ENCODE measurements at places on chromosomes 13 and 19. TPM values are rescaled to one million over a fixed set of nuclear protein-coding genes. Genes with fewer than 3 reads are reported as not detected.

The LHB gene
- not detected for total RNA-seq

The NCCRP1 gene
- total RNA-seq: not detected

The GIPR gene
- total RNA-seq: 0.45 TPM

DNA sequence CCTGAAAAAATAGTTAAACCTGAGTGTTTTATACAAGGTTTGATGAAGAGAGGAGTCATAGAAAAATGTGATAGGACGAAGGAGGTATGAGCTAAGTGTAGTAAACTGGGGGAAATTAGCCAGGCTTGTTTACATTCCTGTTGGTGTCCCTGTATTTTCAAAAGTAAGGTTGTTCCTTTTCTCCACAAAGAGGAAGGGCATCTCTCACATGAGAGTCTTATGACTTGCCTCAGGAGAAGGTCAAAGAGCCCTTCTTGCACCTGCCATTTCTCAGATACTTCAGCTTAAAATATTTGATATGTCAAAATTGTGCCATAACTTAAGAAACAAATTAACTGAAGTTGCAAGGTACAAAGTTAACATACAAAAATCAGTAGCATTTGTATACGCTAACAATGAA, 3.6 kb upstream of the N4BP2L2 start:
- no peaks in the 10 kb centered on the region for H3K36me3 ChIP-seq
- H3K27ac ChIP-seq: no peak overlapping the region
- H3K4me1 ChIP-seq: peaks cover 3% of the 10 kb centered on the region
- H3K4me3 ChIP-seq: no peak overlapping the region
- no peaks in the 10 kb centered on the region for H3K27me3 ChIP-seq
- no peak for DNase-seq

DNA sequence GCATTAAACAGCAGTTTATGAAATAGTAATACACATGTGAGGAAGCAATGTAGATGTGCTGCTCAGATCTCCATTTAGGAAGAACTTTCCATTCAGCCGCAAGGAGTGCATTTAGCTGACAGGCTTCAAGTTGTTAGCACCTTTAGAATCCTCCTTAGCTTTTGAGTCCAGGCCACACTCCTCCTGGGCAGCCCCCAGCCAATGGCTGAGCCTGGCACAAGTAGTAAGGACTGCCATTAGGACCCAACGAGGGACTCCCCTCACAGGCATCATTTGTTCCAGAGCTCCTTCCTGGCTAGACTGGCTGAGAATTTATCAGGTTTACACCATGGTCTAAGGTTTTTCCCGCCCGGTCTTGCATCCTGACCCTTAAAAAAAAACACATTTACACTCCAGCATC, 201.4 kb downstream of the DIAPH3 start:
- no peak overlapping the region for H3K27ac ChIP-seq
- H3K27me3 ChIP-seq: no peaks in the 10 kb centered on the region

DNA sequence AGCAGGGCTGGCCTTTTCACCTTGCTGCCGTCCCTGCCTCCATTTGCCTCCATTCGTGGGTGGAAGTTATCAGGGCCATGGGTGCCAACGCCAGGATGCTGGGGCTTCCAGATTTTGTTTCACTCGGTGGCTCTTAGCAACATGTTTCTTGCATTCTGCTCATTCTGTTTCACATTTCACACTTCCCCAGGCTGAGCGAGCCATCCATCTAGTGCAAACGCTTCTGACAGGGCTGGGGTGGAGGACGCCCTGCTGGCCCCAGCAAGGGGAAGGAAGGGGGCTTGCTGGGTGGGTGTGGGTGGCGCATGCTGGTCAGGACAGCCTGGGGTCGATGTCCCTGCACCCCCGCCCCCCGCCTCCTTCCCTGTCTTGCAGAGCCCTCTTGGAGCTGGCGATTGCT, 165.2 kb downstream of the URI1 start:
- no peaks in the 10 kb centered on the region for H3K4me1 ChIP-seq
- H3K4me3 ChIP-seq: no peak overlapping the region
- no peaks in the 10 kb centered on the region for H3K36me3 ChIP-seq
- no peak overlapping the region for H3K27ac ChIP-seq
- no peaks in the 10 kb centered on the region for H3K27me3 ChIP-seq

The ZNF350 gene
- total RNA-seq: 17.7 TPM

The ACER1 gene
- not detected for total RNA-seq

DNA sequence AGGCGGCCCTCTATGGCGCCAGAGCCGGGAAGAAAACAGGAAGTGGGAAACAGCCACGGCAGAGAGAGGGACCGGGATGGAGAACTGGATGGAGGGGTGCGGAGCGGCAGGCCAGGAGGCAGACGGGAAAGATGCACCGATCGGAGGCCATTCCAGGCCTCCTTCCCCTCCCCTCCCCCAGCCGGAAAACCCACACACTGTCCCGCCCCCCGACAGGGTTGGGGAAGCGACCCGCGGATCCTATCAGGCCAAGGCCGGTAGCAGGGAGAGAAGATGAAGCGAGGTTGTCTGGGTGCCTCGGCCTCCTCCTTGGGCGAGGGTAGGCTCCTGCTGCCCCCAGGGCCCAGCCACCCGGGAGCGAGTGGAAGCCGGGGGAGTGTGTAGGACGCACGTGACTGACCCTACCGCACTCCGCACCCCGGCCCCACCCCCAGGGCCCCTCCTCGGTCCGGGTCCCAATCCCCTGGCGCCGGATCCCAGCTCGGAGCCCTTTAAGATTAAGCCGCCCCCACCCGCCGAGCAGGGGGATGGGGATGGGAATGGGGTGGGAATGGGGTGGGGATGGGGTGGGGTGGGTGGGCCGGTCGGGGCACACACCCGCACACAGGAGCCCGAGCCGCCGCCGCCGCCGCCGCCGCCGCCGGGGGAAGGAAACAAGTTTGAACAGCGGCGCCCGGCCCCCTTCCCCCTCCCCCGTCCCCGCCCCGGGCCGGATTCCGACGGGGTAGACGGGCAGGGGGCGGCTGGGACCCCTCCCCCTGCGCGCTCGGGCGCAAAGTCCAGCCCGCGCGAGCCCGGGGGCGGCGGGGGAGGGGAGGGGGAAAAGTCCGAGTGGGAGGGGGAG, 1.5 kb downstream of the ERF start:
- no peaks in the 10 kb centered on the region for H3K4me1 ChIP-seq
- H3K36me3 ChIP-seq: no peaks in the 10 kb centered on the region
- peak overlapping the region; percentile 99 for H3K4me3 ChIP-seq
- peak; percentile 90 for DNase-seq
- peaks cover 2% of the 10 kb centered on the region for H3K27me3 ChIP-seq
- peak overlapping the region; percentile 79 for H3K27ac ChIP-seq

DNA sequence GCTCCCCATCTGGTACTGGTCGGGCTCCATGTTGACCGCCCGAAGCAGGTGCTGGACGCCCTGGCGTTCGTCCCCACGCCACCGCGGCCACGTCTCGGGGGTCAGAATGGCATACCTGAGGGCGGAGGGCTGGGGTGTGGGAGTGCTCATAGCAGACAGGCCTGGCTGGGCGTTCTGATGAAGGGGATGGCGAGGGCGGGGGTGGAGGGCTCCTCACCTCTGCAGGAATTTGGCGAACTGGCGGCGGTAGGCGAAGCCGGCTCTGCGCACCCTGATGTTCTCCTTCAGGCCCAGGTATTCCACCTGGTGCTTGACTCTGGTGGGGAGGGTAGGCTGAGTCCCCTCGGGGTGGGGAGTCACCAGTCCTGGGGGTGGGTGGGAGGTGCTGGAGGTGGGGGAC, 22.3 kb upstream of the ZNF414 start:
- H3K4me1 ChIP-seq: no peaks in the 10 kb centered on the region
- H3K27ac ChIP-seq: no peak overlapping the region
- no peaks in the 10 kb centered on the region for H3K36me3 ChIP-seq
- H3K4me3 ChIP-seq: no peak overlapping the region

The MYH14 gene
- 5.9 TPM for total RNA-seq

- H3K27me3 ChIP-seq: no peaks in the 10 kb centered on the region
- no peaks in the 10 kb centered on the region for H3K4me1 ChIP-seq
- DNase-seq: peak; percentile 97
- peak overlapping the region; percentile 51 for H3K4me3 ChIP-seq
- no peaks in the 10 kb centered on the region for H3K36me3 ChIP-seq
These were observed 12.8 kb upstream of the ZNF682 start for GRCh38 chr19:20051841-20052768.

The VAV1 gene
- total RNA-seq: 20.1 TPM

The TLE6 gene
- total RNA-seq: 0.65 TPM

DNA sequence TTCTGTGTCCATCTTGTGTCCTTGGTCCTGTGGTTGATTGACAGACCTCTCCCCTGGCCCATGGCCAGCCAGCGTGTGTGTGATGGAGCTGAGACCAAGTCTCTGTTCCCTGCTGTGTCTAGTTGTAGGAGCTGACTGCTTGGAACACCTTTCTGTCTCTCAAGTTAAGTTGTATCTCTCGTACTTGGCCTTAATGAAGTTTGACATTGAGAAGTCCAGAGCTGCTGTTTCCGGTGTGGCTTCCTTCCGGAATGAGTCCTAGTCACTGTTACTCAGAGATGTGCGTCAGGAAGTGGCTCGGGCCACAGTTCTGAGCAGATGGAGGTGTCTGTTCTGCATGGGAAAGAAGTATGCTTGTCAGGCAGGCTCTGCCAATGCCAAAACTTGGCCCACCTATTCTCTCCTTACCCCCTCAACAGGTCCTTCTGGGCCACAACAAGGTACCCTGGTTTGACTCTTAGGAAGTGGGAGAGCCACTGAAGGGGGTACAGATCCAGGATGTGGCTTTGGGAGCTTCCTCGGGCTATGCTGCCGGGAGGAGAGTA, 54.3 kb downstream of the GATAD2A start:
- no peak overlapping the region for H3K4me3 ChIP-seq
- no peaks in the 10 kb centered on the region for H3K4me1 ChIP-seq
- H3K27ac ChIP-seq: peak overlapping the region; percentile 4

The TRIP10 gene
- 91.8 TPM for total RNA-seq

DNA sequence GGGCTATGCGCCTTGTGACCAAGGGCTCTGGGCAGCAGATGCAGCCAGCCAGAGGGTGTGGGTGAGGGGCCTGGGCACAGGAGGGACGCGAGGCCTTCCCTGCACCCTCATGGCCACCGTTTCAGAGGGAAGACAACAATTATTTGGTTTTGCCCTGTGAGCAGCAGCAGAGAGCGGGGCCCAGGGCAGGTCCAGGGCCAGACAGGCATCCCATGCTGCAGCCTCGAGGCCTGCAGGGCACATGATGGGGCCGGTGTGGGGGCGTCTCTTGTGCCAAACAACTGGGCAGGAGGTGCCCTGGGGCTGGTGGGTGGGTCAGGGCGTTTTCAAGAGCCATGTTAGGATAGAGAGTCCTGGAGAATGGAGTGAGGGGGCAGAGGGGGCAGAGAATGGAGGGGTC, 79.4 kb downstream of the SCGB2B2 start:
- H3K36me3 ChIP-seq: no peaks in the 10 kb centered on the region
- H3K27me3 ChIP-seq: no peaks in the 10 kb centered on the region
- H3K27ac ChIP-seq: no peak overlapping the region
- H3K4me3 ChIP-seq: no peak overlapping the region
- no peaks in the 10 kb centered on the region for H3K4me1 ChIP-seq
- no peak for DNase-seq

- no peak overlapping the region for H3K27ac ChIP-seq
- no peak overlapping the region for H3K4me3 ChIP-seq
- no peaks in the 10 kb centered on the region for H3K27me3 ChIP-seq
- no peak for DNase-seq
These were observed 30.4 kb upstream of the CEACAM21 start for GRCh38 chr19:41545547-41545946.

The CCDC8 gene
- 25.7 TPM for total RNA-seq

The KLK10 gene
- not detected for total RNA-seq

The ZNF844 gene
- 7.8 TPM for total RNA-seq

DNA sequence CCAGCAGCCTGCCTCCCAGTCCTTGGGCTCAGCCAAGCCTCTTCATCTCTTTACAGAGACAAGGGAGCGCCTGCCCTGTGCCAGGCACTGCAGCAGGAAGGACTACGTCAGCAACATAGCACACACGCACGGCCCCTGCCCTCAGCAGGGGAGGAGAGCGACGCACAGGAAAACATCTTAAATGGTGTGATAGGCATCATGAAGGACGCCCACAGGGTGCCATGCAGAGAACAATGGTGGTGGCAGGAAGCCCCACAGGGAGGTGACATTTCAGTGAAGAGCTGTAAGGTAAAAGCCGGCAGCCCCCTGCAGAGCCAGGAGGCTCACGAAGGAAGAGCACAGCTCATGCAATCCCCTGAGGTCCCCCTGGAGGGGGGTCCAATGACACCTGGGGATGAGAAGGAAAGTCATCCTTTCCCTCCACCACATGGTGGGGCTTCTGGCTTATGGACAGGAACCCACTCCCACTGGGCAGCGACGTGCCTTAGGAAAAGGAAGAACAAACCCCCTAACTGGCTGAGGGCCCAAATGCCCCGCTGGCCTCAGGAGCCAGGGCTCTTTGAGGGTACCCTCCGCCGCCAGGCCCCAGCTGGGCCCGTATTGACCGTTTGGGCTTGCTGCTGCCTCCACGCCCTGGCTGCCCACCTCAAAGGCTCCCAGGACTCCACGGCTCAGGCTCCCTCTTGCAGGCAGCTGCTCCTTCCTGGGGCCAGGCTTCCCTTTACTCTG, 37.3 kb upstream of the C13orf42 start:
- no peaks in the 10 kb centered on the region for H3K4me1 ChIP-seq
- H3K4me3 ChIP-seq: no peak overlapping the region
- no peak for DNase-seq
- H3K27ac ChIP-seq: no peak overlapping the region
- H3K36me3 ChIP-seq: no peaks in the 10 kb centered on the region
- H3K27me3 ChIP-seq: peaks cover 2% of the 10 kb centered on the region

- H3K27me3 ChIP-seq: no peaks in the 10 kb centered on the region
- DNase-seq: no peak
- no peak overlapping the region for H3K27ac ChIP-seq
- no peaks in the 10 kb centered on the region for H3K4me1 ChIP-seq
- peaks cover 10% of the 10 kb centered on the region for H3K36me3 ChIP-seq
- H3K4me3 ChIP-seq: no peak overlapping the region
These were observed 10.7 kb downstream of the ZNF846 start for GRCh38 chr19:9757544-9758501.

The ZNF836 gene
- 15.4 TPM for total RNA-seq

The FLT1 gene
- 32.8 TPM for total RNA-seq

DNA sequence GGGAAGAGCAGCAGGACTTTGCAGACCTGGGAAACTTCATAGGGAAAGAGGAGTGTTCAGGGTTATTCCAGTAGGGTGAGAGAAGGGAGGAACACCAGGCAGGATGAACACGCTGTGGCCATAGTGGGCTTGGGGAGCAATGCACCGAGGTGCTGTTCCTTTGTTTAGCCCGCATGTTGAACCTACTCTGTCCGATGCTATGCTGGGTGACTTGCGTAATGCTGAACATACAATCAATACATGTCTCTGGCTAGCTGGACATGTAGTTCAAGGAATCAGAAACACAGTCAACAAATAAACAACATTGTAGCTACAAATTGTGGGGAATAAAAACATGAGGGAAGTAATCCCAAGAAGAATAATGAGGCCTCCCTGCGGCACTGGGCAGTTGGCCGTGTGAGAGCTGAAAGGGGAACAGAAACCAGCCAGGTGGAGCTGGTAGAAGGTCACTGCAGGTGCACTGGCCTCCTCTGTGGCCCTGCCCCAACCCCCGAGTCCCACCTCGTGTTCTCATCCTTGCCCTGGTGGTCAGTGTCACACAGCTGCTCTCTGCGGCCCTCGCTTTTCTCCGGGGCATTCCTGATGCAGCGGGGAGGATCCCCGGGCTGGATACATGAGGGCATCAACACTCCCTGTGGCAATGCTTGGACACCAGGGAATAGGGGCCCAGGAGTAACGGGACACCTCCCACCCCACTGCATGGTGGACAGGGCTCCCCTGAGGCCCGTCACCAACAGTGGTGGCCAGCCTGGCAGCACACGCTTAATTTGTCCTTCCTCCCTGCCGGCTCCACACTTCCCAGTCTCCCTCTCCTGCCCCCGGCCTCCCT, 36.9 kb upstream of the TUBGCP3 start:
- H3K36me3 ChIP-seq: no peaks in the 10 kb centered on the region
- H3K27me3 ChIP-seq: no peaks in the 10 kb centered on the region
- H3K4me3 ChIP-seq: no peak overlapping the region
- DNase-seq: no peak

The ERCC2 gene
- 10.4 TPM for total RNA-seq

The KIR2DL1 gene
- not detected for total RNA-seq

The NOVA2 gene
- 18.2 TPM for total RNA-seq

The GNG14 gene
- total RNA-seq: not detected

Measured in aorta (tissue), 5 donors.